Cortex of kidney (tissue), 1 donor: ENCODE measurements at places on chromosomes 5 and 9.

DNA sequence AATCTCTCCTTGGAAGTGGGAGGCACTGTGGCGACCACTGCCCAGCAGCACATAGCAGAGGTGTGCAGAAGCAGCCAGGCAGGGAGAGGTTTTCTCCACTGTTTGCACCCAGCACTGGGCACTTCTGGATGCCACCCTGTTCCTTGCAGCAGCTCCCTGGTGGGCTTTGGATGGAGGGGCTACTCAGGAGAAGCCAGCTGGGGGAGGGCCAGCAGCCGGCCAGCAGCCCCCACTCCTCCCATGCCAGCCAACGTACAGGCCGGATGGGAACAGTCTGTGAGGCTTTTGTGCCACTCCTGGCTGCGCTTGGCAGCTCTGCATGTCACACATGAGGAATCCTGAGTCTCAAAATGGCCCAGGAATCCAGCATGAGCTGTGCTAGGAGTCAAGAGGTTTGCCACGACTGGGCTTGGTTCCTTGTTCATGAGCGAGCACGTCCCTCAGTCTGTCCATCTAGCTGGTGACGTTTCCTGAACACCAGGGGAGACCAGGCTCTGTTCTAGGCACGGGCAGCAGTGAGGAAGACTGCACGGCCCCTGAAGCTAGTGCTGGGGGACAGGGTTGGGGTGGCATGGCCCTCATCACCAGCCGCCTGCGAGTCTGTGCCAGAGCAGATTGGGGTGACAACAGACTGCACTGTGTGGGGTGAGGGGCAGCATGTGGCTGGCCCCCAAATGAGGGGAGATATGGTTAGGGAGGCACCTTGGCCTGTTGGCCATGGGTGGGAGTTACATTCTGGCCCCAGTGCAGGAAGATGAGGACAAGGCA lies 10.1 kb downstream of the PHF2 start:
- DNase-seq = no peak

DNA sequence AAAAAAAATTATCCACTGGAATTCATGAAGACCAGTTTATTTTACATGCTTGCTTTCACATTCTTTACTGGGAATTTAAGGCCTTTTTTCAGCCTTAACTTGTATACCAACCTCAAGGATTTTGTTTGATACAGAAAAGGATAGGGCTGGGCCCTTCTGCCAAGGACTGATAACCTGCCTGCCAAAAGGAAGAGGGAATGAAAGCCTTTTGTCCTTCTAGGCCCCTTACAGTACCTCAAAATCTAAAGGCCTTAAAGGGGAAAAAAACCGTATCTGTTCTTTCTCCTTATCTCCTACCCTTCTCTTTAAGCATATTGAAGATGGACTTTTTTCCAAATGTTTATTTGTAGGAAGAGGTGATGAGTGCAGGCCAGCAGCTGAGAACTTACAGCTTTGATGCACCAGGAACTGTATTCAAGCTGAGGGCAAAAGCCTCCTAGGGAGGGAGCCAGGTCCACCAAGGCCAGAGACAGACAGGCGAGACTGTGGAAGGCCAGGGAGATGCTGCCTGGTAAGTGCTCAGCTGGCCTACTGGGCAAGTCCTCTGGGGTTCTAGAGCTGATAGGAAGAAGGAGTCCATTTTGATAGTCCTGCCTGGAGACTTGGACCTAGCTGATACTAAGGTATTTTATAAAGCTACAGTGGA lies 31.8 kb downstream of the FAXDC2 start:
- no peak for DNase-seq

DNA sequence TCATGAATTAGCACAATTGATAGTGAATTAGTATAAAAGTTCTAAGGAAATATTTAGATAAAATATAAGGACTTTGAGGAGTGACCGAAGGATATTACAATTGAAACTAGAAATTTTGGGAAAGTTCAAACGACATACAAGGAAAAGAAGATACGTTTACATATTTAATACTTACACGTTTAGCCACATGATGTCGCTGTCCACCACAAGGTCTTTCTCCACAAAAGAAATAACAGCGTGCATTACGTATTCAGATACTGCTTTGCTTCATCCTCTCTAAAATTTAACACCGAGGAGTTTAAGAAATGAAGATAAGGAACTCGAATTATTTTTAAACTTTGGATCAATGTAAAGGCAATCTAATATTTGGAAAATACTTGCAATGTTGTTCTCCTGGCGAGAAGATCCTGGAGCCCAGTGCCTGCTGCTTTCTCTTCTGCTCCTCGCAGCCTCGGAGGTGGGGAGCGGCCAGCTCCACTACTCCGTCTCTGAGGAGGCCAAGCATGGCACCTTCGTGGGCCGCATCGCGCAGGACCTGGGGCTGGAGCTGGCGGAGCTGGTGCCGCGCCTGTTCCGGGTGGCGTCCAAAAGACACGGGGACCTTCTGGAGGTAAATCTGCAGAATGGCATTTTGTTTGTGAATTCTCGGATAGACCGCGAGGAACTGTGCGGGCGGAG lies at the start of gene PCDHA3:
TSS of gene PCDHA3 (plus strand) at position 242 of the 678 bp plus-strand sequence.
- no peak for DNase-seq

- DNase-seq = no peak
Measured at GRCh38 chr9:127563579-127563978, 48.5 kb upstream of the STXBP1 start.

GRCh38 chr5:56774957-56775356 lies 40.4 kb upstream of the MAP3K1 start:
- DNase-seq = no peak

GRCh38 chr9:38003946-38004808 lies 64.8 kb downstream of the SHB start:
- no peak for DNase-seq

DNA sequence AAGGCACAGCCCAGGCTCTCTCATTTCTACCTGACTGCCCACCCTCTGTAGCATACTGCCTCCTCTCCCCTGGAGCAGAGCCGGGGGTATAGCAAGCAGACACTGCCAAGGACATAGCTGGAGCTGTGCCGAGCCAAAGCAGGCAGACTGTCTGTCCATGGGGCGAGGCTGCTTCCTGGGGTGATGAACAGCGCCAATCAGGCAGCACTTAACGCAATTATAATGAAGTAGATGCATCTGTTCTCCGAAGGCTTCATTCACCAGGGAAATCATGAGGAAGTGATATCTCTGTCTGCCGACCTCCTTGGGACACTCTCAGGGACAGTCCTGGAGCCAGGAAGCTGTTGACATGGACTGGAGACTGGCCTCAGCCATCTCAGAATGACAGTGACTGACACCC lies 230.7 kb downstream of the ASTN2 start:
- no peak for DNase-seq

DNA sequence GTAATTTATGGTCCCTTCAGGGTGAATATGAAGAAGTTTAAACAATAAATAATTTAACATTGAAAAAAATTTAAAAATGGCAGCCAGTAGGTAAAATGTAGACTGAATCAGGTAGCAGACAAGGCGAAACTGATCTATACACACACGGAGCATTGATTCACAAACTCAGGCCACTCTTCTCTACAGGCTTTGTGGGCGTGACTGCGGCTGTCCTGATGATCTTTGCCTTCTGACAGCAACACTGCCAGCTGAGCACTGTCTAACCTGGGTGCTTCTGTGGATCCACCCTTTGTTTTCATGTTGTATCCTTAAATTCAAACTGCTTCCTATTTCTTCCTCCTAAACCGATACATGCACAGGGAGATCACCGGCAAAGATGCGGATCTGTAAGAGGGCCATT lies 315.4 kb upstream of the ADCY2 start:
- no peak for DNase-seq

GRCh38 chr9:95813923-95814322 lies 61.6 kb upstream of the ERCC6L2 start:
- no peak for DNase-seq
